ENCODE measurements at places on chromosomes 5 and 9. TPM values are rescaled to one million over a fixed set of nuclear protein-coding genes. Genes with fewer than 3 reads are reported as not detected.

DNA sequence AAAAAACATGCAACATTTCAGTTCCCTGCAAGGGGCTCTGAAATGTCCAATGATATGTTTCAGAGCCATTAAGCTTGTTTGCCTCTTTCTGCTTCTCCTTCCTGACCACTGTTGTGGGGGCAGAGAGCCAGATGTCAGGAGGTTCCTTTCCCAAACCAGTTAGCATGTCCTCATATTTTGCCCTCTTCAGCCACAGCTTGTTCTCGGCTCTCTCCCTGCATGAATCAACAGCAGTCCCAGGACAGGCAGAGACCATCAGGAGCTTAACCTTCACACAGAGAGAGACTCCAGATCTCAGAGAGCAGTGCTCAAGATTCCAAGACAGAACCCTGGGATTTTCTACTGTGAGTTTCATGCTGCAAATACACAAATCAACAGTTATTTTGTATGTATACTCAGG lies 218.5 kb downstream of the COMMD10 start:
- no peak for DNase-seq
- no peaks in the 10 kb centered on the region for H3K36me3 ChIP-seq
- no peaks in the 10 kb centered on the region for H3K4me1 ChIP-seq
- H3K4me3 ChIP-seq = no peak overlapping the region
- H3K27me3 ChIP-seq = no peaks in the 10 kb centered on the region

Gene LPAR1
- total RNA-seq = 25.9 TPM

Gene RNF180
- 5.3 TPM for total RNA-seq

Gene PCDHGA2
- not detected for total RNA-seq

DNA sequence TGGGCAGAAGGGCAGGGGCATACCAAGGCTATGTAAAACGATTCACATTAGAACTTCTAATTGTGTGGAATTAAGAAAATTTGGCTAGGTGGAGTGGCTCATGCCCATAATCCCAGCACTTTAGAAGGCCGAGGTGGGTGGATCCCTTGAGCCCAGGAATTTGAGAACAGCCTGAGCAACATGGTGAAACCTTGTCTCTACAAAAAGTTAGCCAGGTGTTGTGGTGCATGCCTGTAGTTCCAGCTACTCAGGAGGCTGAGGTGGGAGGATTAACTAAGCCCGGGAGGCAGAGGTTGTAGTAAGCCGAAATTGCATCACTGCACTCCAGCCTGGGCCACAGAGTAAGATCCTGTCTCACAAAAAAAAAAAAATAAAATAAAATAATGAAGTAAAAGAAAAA lies 65.2 kb downstream of the LIX1 start:
- DNase-seq = no peak
- no peaks in the 10 kb centered on the region for H3K4me1 ChIP-seq
- H3K4me3 ChIP-seq = no peak overlapping the region
- no peaks in the 10 kb centered on the region for H3K27me3 ChIP-seq

DNA sequence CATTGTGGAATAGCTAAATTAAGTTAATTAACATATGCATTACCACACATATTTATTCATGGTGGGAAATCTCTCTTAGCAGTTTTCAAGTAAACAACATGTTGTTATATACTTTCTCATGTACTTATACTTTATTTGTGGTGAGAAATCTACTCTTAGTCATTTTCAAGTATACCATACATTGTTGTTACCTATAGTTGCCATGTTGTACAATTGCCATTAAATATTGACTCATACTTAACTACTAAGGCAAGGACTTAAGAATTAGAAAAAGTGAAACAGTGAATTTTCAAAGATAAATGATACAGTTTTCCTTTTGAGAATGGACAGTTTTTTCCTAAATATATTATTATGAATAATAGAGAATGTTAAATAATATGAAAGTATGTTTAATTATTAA lies 27.7 kb downstream of the UGCG start:
- DNase-seq = no peak
- no peak overlapping the region for H3K27ac ChIP-seq
- no peaks in the 10 kb centered on the region for H3K27me3 ChIP-seq
- H3K36me3 ChIP-seq = no peaks in the 10 kb centered on the region
- H3K4me3 ChIP-seq = no peak overlapping the region

Gene TLX3
- total RNA-seq = not detected

GRCh38 chr5:37501152-37501551 lies 122.0 kb downstream of the WDR70 start:
- no peaks in the 10 kb centered on the region for H3K36me3 ChIP-seq
- no peak for DNase-seq
- no peak overlapping the region for H3K4me3 ChIP-seq
- no peaks in the 10 kb centered on the region for H3K27me3 ChIP-seq
- no peak overlapping the region for H3K27ac ChIP-seq

Gene SNAPC4
- 13.5 TPM for total RNA-seq

DNA sequence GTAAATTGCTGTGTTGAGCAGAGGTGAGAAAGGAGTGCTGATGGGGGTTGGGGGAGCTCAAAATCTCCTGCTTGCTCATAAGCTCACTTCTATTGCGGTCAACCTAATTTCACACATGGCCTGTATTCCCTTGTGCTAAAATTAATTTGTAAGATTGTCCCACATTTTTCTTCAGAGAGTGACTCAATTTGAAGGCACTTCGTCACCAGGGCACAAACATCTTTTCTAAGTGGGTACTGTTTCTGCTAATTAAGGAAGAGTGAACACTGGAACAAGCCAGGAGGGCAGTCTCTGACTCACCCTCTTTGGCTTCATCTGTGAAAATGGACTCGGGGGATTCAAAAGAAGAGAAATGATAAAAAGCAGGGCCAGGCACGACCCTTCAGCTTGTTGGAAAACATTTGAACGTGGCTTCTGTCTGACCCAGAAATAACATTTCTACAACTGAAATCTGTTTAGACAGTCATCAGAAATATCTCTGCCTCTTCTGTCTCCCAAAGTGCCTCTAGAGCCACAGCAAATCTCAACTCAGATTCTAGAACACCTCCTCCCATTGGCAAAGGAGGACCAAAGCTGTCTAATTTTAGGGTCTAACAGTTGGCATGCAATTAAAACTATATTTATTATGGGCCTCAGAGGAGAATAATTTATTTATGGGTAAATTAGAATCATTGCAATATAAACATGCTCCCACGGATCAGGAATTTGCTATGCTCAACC lies 49.8 kb downstream of the FEM1C start:
- H3K4me3 ChIP-seq = no peak overlapping the region
- no peaks in the 10 kb centered on the region for H3K27me3 ChIP-seq
- H3K4me1 ChIP-seq = no peaks in the 10 kb centered on the region
- no peak for DNase-seq
- H3K27ac ChIP-seq = no peak overlapping the region

- no peaks in the 10 kb centered on the region for H3K4me1 ChIP-seq
- H3K27me3 ChIP-seq = no peaks in the 10 kb centered on the region
- H3K36me3 ChIP-seq = no peaks in the 10 kb centered on the region
- H3K4me3 ChIP-seq = no peak overlapping the region
- H3K27ac ChIP-seq = no peak overlapping the region
Measured at GRCh38 chr5:54083851-54084250, 226.5 kb downstream of the ARL15 start.

DNA sequence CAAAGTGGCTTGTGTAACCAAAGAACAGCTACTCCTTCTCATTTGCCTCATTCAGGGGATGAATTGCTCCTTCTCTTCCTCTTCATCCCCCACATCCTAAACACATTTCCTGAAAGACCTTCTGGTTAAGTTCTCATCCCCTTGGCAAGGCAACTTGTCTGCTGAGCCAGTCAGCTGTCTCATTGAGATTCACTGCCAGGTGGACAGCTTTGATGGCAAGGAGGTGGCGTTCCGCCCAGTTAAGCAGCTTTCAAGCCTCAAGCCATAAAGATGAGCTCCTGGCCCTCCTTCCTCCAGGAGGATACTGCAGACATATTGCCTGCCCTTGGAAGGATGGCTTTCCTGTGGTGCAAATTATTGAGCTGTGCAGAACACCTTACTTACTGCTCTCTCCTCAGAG lies 448.6 kb upstream of the MPDZ start:
- no peak overlapping the region for H3K4me3 ChIP-seq
- no peaks in the 10 kb centered on the region for H3K27me3 ChIP-seq
- no peak for DNase-seq

DNA sequence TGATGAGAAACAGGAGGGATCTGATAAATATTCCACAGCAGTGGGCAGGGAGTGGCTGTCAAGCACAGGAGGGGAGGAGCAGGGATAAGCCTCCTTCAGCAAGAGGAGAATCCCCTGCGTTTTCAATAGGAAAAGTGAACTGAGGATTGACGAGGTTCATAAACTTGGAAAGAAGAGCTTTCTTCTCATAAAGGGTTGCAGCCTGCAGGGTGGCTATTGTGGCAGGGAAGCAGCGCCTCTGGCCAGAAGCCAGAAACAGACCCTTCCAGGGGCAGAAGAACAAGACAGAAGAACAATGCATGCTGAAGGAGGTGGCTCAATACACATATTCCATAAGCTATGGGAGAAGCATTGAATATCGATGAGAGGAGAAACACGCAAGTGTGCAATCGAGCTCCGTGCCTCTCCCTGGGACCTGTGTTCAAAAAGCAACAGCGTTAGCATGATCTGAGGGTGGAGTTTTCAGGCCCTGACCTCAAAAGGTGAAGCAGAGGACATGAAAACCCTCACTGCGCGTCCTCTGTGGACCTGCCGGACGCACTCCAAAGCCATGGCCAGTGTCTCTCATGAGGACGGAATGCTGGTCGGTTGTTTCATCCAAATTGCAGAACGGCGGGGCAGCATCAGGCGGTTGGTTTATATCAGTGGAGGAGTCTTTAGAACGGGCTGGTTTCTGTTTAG lies 67.6 kb downstream of the ANKRD33B start:
- DNase-seq = no peak
- H3K27me3 ChIP-seq = no peaks in the 10 kb centered on the region
- no peaks in the 10 kb centered on the region for H3K4me1 ChIP-seq
- H3K36me3 ChIP-seq = no peaks in the 10 kb centered on the region
- H3K27ac ChIP-seq = no peak overlapping the region
- peak overlapping the region; percentile 33 for H3K4me3 ChIP-seq

Gene TCF7
- 32.2 TPM for total RNA-seq

GRCh38 chr5:68680366-68680765 lies 413.4 kb upstream of the SLC30A5 start:
- no peak for DNase-seq
- H3K27me3 ChIP-seq = no peaks in the 10 kb centered on the region
- H3K36me3 ChIP-seq = no peaks in the 10 kb centered on the region
- no peaks in the 10 kb centered on the region for H3K4me1 ChIP-seq
- H3K4me3 ChIP-seq = no peak overlapping the region

Gene SHC3
- total RNA-seq = 0.88 TPM

DNA sequence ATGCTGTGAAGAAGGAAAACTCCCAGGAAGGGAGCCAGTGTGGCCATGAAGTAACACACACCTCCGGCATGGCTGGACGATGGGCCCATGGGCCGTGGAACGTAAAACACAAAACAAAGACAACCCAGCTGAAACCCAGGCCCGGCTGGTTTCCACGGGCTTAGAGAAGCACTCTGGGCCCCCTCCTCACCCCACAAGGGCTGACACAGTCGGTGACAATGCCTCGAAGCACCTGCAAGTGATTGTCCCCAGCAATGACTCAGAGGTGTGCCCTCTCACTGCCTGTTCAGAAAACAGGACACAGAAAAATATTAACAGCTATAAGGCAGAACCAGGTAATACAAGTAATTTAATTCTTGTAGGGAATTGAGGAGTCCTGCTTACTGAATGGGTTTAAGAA lies 135.3 kb downstream of the ROR2 start:
- DNase-seq = no peak
- no peaks in the 10 kb centered on the region for H3K36me3 ChIP-seq
- H3K4me3 ChIP-seq = no peak overlapping the region
- H3K4me1 ChIP-seq = no peaks in the 10 kb centered on the region
- peak overlapping the region; percentile 41 for H3K27ac ChIP-seq

- no peaks in the 10 kb centered on the region for H3K36me3 ChIP-seq
- H3K27ac ChIP-seq = no peak overlapping the region
- H3K4me1 ChIP-seq = no peaks in the 10 kb centered on the region
- no peak overlapping the region for H3K4me3 ChIP-seq
- no peaks in the 10 kb centered on the region for H3K27me3 ChIP-seq
- DNase-seq = no peak
Measured at GRCh38 chr9:123395689-123396511, 39.9 kb downstream of the CRB2 start.

DNA sequence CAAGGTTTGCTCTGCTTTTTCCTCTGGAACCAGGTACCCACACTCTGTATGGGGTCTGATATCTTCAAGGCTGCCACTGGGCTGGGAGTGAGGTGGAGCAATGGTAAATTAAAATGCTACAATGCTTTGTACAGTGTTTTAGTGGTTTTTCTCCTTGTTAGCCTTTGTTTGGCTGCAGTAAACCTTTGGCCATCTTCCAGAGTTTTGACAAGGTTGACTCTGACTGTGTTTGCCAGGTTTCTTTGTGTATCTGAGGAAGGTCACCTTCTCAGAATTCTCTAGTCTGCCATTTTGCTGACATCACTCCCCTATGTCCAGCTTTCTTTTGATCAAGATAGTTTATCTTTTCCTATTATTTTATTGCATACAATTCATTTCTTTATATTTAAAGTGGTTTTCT lies 11.2 kb downstream of the SPATA31D1 start:
- no peaks in the 10 kb centered on the region for H3K27me3 ChIP-seq
- DNase-seq = no peak
- no peak overlapping the region for H3K27ac ChIP-seq
- H3K36me3 ChIP-seq = no peaks in the 10 kb centered on the region
- H3K4me1 ChIP-seq = no peaks in the 10 kb centered on the region

Gene TAF1L
- total RNA-seq = not detected

DNA sequence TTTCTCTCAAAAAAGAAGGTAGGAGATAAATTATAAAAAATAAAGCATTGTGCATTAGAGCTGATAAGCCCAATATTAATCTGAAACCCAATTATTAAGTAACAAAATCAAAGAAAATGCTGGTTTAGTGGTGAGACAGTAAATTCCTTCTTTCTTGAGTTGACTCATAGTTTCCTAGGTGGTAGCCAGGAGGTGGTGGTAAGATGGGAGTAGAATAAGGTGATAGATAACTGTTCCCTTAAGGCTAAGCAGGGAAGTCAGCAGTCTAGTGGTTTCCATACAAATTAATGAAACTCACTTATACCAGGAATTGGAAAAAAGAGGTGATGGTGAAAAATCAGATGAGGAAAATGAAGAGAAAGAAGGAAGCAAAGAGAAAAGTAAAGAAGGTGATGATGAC lies 23.2 kb downstream of the LYSMD3 start:
- H3K27ac ChIP-seq = no peak overlapping the region
- H3K4me3 ChIP-seq = no peak overlapping the region
- no peaks in the 10 kb centered on the region for H3K4me1 ChIP-seq
- H3K36me3 ChIP-seq = no peaks in the 10 kb centered on the region
- no peaks in the 10 kb centered on the region for H3K27me3 ChIP-seq
- no peak for DNase-seq

Gene ENTPD8
- 127 TPM for total RNA-seq

DNA sequence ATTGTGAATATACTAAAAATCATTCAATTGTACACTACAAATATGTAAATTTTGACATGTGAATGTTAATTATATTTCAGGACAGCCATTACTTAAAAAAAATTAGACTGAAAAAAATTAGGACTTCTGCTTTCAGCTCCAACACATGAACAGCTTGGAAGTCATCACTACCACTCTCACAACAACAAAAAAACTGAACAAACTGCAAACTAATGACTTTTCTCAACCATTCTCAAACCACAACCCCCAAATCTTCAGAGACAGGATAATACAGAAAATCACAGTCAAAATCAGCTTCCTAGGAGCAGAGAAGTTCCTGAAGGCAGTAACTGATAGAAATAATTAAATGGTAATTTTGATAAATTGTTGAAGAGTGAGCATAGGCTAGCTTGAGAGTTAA lies 686.4 kb downstream of the TLE1 start:
- no peaks in the 10 kb centered on the region for H3K27me3 ChIP-seq
- no peaks in the 10 kb centered on the region for H3K36me3 ChIP-seq
- no peak for DNase-seq
- no peaks in the 10 kb centered on the region for H3K4me1 ChIP-seq
- no peak overlapping the region for H3K4me3 ChIP-seq
- H3K27ac ChIP-seq = no peak overlapping the region

GRCh38 chr5:150123542-150123941 lies 32.1 kb downstream of the PDGFRB start:
- H3K4me1 ChIP-seq = no peaks in the 10 kb centered on the region
- H3K27ac ChIP-seq = no peak overlapping the region
- H3K27me3 ChIP-seq = no peaks in the 10 kb centered on the region
- DNase-seq = no peak
